ENCODE measurements at places on chromosomes 11 and 22.

- DNase-seq = no peak
Observed at GRCh38 chr11:69373251-69373635, 79.3 kb downstream of the MYEOV start.

- DNase-seq = no peak
Observed at GRCh38 chr11:11461473-11461872, 108.4 kb upstream of the CSNK2A3 start.

DNA sequence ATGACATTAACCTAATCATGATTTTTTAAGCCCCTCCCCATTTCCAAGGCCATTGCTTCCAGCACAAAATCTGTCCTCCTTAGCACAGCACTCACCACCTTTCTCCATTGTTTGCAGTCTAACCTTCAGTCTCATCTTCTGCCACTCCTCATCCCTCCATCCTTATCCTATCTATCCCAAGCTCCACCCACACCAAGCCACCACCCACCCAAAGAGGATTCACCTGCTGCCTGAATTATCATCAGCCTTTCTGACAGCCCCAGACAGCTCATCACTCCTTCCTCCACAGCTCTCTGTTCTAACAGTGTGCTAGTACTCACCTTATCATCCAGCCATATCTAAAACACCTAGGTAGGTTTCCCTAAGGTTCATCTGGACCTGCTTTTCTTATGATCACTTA is 20.7 kb upstream of the SMCO4 start:
- no peak for DNase-seq

- no peak for DNase-seq
Observed at GRCh38 chr11:14657841-14658240, 14.2 kb downstream of the PDE3B start.

DNA sequence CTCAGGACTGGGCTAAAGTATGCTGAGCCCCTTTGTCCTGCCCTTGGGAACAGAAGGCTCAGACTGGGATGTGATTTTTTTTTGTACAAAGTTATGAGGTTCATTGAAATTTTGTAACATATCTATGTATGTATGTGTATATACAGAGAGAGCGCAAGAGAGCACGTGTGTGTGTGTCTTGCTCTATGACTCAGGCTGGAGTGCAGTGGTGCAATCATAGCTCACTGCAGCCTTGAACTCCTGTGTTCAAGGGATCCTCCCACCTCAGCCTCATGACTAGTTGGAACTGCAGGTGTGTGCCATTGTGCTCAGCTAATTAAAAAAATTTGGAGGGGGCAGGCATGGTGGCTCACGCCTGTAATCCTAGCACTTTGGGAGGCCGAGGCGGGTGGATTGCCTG is 5.7 kb downstream of the TMEM25 start:
- no peak for DNase-seq

DNA sequence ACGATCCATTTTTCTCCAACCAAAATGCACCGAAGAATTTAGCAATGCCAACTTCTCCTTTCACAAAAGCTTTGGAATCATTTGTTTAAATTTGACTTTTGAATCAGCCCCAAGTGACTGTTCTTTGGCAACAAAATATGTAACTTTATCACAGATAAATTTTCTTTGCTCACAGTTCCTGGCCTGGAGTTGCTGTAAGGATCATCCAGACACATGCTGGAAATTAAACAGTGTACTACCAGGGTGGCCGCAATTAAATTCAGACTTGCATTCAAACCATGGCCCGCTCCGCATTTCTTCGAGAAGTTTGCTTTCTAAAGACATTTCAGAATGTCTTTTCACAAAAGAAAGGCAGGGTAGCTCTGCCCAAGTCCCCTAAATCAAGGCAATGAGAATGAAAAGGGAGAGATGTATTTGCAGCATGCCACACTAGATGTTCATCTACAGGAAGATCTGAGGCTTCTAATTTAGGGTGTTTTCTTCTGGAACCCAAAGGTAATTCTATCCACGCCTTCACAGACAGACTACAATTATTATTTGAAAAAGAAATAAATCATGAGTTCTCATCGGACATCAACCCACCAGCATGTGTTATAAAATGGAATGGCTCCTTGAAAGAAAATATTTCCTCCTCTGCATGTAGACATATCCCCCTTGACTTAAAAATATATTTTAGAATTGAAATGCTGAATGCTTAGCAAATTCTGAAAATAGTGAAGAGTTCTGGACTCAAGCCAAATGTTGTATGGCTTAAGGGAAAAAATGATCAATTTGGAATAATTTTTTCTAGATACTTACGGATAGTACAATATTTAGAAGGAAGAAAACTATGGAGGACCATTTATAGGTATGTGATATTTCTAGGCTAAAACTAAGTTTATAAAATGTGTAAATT is 189.7 kb upstream of the BLID start:
- no peak for DNase-seq

Measured in stimulated activated CD4-positive, alpha-beta T cell treated with anti-CD3 and anti-CD28 coated beads, Interleukin-4, amount 100 ng/mL, for 48 hours (primary cell).